CD4-positive, alpha-beta memory T cell (primary cell): ENCODE measurements at places on chromosomes 7 and 10.
A peak's percentile ranks its signal among the peaks of the same experiment; 100 is the strongest.

- no peak for DNase-seq
Observed at GRCh38 chr7:104758504-104758903, 255.5 kb upstream of the KMT2E start.

- no peak for DNase-seq
Observed at GRCh38 chr10:20457649-20458048, 439.5 kb downstream of the NEBL start.

DNA sequence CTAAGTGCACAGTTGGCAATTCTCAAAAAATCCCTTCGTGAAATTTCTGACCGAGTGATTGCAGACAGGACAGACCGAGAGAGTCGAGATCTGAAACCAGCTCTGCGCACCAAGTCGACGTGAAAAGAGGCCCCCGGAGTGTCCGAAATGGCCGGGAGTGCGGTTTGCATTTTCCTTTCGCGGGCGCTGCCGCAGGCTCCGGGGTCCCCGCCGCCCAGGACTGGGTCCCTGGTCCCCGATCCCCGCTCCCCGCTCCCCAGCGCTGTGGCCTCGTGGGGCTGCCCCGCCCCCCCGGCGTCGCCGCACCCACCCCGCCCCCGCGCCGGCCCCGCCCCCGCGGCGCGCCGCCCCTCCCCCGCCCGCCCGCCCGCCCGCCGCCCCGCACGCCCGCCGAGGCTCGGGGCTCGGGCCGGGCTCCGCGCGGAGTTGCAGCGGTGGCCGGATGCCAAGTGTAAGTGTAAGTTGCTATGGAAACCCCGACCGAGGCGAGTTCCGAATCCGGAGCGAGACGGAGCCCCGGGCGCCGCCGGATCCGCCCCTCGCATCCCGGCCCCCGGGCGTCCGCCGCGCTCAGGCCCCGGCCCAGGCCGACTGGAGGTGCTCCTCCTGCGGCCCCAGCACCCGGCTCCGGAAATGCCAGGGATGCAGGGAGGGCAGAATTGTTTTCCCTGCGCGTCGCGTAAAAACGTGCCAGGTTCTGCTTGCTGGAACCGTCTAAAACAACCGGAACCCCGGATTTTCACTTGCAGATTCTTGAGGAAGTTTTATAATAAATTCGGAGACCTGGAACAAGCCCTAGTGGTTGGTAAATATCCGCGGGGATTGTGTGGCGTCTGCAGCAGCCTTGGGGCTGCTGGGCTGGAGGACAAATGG lies 4.6 kb downstream of the BMI1 start:
- peak; percentile 86 for DNase-seq

GRCh38 chr10:104065748-104066147 lies 19.9 kb downstream of the COL17A1 start:
- DNase-seq, result no peak

DNA sequence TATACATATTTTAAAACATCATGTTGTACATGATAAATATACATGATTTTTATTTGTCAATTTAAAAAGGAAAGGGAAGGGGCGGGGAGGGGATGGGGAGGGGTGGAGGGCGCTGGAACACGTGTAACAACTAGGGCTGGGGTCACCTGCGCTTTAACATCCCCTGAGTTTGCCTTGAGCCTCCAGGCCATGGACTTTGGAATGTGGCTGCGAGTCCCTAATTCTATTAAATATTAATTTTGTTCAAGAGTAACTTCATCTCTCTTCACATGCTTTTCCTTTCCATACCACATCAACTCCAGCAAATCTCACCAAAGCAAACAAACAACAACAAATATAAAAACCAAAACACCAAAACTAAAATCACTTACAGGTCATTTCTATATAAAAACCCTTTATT lies 10.6 kb downstream of the IFIT5 start:
- DNase-seq, result no peak

GRCh38 chr10:101611096-101611905 lies 23.2 kb downstream of the DPCD start:
- no peak for DNase-seq

DNA sequence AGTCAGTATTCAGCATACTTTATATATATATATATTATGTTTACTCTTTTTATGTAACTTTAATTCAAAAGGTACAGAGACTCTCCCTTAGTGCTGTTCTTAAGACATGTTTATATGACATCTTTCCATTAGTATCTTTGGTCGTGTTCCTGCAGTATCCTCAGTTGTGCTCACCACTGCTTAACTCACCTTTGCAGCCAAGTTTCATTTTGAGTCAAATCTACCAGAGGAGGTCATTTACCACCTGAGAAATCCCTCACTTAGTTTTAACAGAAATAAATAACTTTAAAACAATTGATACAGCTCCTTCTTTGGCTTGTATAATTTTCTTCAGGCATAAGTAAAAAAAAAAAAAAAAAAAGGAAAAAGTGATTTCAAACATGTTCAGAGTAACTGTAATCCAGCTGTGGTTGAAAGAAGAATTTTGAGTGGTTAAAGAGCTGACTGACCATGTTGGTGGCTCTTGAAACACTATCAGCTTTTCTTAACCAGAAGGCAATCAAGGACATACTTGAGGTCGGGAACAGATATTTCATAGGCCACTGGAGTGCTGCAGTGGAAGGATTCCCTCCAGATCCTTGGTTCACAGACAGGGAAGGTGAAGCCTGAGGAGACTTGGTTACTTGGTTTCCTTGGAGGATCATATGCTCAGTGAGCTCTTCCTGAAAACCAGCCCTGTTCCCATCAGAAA lies 116.8 kb downstream of the AUTS2 start:
- DNase-seq, result no peak

GRCh38 chr10:117960345-117960935 lies 86.3 kb downstream of the RAB11FIP2 start:
- no peak for DNase-seq

- DNase-seq, result no peak
Observed at GRCh38 chr7:123211545-123211944, 11.8 kb upstream of the SLC13A1 start.

- DNase-seq, result no peak
Observed at GRCh38 chr10:53013201-53013810, 240.7 kb upstream of the MBL2 start.

DNA sequence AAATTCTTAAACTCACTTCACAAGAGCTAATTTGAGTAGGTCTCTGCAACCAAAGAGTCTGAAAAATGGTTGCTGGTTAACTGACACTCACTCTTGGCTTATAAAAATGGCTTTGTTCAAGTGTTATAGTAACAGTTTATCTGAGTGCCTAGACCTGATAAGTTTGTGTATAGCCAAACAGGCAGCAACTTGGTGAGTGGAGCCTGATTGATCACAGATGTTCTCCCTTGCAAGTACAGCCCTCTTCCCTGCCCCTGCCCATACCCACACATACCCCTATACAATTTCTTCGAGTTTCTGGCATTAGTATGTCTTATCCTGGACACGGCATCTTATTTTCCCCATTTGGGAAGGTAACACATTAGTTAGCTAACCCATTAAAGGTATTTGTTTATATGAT lies 149.5 kb downstream of the SLC16A9 start:
- DNase-seq, result no peak

- no peak for DNase-seq
Observed at GRCh38 chr10:60139798-60140566, 233.6 kb upstream of the CCDC6 start.

DNA sequence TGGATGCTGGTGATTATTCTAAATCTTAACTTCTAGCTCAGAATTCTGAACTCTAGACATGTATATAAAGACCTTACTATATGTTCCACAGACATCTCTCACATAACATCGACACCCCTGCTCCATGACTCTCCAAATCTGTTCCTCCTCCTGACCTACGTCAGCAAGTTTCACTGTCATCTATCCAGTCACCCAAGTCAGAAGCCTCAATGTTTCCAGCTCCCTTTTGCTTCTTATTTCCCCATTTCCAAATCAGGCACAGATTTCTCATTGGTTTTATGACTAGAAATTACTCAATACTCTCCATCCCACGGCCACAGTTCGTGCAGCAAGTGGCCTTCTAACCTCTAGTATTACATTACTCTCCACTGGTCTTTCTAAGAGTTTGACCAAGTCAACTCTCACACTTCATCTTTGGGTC lies 28.5 kb downstream of the EPC1 start:
- peak; percentile 17 for DNase-seq

- DNase-seq, result no peak
Observed at GRCh38 chr7:66905278-66905677, 15.7 kb upstream of the TMEM248 start.

- no peak for DNase-seq
Observed at GRCh38 chr7:68925241-68925640, 673.0 kb upstream of the AUTS2 start.

- no peak for DNase-seq
Observed at GRCh38 chr10:124285587-124286527, 132.9 kb downstream of the OAT start.

DNA sequence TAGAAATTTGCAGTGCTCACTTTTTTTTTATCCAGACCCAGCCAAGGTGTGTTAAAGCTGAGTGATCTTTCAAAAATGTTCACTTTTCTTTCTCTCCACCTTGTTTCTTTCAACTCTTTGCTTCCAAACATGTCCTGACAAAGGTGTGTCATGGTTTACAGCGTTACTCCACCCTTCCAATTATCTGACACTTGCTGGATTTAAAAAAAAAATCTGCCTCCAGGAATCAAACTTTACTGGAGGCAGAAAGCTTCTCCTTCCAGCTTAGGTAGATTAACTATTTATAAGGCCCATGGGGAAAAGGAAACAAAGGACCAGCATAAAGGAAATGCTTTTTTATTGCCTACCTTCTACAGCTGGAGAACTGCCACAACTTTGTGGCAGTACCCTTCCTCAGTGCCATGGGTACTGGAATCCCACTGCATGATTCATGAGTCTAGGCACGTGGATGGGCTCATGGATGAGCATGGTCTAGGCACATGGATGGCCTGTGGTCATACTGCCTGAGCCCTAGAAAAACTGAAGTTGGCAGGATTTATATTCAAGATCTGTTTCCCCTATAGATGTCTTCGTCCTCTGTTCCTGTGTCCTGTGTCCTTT lies at the start of gene COL17A1:
TSS of gene COL17A1 (minus strand) at position 80 of the 600 bp plus-strand sequence. CDS start 5,207 bp downstream, outside the sequence.
- no peak for DNase-seq

- no peak for DNase-seq
Observed at GRCh38 chr7:81688622-81689411, 81.0 kb downstream of the HGF start.

DNA sequence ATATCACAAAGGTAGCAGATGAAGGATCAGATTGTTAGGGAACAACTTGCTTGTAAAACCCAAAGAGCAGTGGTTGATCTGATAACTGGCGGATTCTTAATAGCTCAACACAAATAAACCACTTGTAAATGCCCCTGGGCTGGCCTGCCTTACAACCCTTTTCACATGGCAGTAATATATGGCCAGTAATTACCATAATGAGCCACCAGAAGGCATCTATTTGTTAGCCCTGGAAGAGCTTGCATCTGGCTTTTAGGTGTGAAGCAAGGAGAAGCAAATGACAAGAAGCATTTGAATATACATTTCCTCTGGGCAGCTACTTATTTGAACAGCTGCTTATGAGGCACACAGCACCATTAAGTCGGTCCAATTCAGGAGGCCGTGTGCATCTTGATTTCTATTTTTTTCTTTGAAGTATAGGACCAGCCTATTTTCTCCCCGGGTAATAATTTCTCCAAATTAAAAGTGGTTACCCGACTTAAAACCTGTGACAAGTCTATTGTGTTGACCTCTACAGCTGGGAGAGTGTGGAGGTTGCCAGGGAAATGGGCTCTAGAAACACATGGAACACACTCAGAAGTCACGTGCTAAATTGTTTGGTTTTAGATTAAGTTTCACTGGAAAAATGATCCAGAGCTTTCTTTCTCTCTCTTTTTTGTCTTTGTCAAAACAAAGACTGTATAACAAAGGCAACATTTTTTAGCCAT lies 113.4 kb downstream of the SEM1 start:
- DNase-seq, result no peak

- no peak for DNase-seq
Observed at GRCh38 chr7:146961617-146962016, 845.0 kb downstream of the CNTNAP2 start.

GRCh38 chr10:43594944-43595589 lies 11.2 kb upstream of the ZNF485 start:
- DNase-seq, result peak; percentile 38

- DNase-seq, result no peak
Observed at GRCh38 chr7:17991866-17992648, 35.6 kb downstream of the PRPS1L1 start.

- DNase-seq, result no peak
Observed at GRCh38 chr10:56782503-56782902, 421.4 kb upstream of the ZWINT start.

- no peak for DNase-seq
Observed at GRCh38 chr7:144720149-144720548, 115.7 kb downstream of the TPK1 start.

- DNase-seq, result peak; percentile 27
Observed at GRCh38 chr7:101164071-101164840, 1.1 kb downstream of the VGF start.

- no peak for DNase-seq
Observed at GRCh38 chr7:4665661-4666060, 16.4 kb upstream of the FOXK1 start.

- DNase-seq, result no peak
Observed at GRCh38 chr7:6294839-6295238, 22.4 kb upstream of the CYTH3 start.

- DNase-seq, result no peak
Observed at GRCh38 chr10:18254086-18254485, 113.9 kb downstream of the CACNB2 start.

- DNase-seq, result no peak
Observed at GRCh38 chr10:21398563-21399231, 126.8 kb downstream of the SKIDA1 start.

DNA sequence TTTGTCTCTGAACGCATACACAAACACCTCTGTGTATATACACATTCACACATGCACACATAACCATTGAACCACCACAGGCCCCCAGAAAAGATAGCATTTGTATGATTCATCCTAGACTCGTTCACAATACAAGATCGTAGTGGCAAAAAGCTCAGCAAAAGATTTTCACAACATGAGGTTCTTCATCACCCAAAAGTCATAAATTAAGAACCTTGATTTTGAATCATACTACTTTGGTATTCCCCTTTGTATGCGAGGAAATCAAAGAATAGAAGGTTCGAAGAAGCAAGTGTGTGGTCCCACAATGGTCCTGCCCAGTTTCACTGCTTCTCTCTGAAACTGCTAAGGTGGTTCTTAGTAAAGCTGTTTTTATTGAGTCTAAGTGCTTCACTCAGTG lies 200.7 kb downstream of the CELF2 start:
- DNase-seq, result no peak
